ENCODE measurements at places on chromosomes 16 and 17.
A peak's percentile ranks its signal among the peaks of the same experiment; 100 is the strongest.

DNA sequence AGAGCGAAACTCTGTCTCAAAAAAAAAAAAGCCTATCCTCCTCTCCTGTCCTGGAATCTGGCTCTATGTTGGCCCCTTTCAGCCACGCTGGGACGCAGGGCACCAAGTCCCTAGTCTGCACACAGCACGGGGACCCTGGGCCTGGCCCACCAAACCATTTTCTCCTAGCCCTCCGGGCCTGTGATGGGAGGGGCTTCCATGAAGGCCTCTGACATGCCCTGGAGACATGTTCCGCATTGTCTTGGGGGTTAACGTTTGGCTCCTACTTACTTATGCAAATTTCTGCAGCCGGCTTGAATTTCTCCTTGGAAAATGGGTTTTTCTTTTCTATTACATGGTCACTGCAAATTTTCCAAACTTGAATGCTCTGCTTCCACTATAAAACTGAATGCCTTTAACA is 12.6 kb upstream of the GPT2 start:
- DNase-seq, result no peak

DNA sequence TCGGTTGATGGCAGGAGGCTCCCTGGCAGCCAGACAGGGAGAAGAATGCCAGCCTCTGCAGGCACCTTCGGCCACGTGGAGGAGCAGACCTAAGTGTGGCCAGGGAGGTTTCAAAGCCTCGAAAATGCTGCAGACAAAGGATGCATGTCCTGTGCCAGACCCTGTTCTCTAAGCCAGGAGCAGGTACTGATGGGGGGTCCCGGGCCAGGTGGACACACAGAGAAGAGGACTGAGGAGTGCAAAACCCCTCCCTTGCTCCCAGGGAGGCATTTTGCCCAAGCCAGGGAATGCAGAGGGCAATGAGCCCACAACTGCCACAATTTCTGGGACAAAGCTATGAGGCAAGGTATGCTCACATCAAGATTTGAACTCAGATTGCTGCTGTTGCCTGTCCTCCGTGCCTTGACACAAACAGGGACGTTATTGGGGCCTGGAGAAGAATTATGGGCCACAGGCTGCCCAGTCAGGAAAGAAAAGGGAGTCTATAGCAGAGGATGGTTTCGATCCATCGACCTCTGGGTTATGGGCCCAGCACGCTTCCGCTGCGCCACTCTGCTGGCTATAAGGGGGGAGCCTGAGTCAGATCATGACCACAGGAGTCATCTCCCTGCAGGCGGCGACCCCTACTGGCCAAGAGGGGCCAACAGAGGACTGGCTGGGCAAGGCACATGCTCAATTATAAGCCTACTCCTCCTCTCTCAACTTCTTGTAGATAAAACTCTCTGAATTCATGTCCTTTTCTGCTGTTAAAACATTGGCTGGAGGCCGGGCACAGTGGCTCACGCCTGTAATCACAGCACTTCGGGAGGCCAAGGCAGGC is 25.1 kb upstream of the FOXK2 start:
- DNase-seq, result peak; percentile 95

GRCh38 chr16:9280069-9280466 is 188.6 kb downstream of the HAPSTR1 start:
- DNase-seq, result no peak

DNA sequence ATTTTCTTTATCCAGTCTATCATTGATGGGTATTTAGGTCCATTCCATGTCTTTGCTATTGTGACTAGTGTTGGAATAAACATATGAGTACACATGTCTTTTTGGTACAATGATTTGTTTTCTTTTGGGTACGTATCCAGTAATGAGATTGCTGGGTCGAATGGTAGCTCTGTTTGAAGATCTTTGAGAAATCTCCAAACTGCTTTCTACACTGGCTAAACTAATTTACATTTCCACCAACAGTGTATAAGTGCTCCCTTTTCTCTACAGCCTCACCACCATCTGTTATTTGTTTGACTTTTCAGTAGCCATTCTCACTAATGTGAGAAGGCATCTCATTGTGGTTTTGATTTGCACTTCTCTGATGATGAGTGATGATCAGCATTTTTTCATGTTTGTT is 103.7 kb downstream of the GOSR1 start:
- DNase-seq, result no peak

All from right forelimb (tissue), 1 donor.